Fibroblast of skin of left quadriceps (primary cell): ENCODE measurements at places on chromosomes 5 and 9.

- no peak for DNase-seq
Observed at GRCh38 chr5:40484495-40484894, 195.2 kb upstream of the PTGER4 start.

DNA sequence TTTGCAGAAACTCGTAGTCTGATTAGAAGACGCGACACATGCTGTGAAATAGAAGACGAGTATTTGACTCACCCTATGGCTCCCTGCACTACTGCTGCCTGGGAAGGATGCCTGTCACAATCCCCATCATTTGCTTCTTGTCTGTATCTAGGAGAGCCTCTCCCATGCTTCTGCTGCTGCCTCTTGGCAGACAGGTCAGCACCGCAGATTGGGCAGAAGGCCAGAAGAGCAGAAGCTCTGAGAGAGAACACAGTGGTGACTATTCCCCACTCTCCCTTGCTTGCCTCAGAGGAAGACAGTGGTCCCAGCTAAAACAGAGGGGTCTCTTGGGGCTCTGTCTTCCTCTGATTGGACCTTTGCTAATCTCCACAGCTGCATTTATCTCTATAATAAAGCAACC is 84.0 kb upstream of the SMIM32 start:
- DNase-seq: no peak

DNA sequence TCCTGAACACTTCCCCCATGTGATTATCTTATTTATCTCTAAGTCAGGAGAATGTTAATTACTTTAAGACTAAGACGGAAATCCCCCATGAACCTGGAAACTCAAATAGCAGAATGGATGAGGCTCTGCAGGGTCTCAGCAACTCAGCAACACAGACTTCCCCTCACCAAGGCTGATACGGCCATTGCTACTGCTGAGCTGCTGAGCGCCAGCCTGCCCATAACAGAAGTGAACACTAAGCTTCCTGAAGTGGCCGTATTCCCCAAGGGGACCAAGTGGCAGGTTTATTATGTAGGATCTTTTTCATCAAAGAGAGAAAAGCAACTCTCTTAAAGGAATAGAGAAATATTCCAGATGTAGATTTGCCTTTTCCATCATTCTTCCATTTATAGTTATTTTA is 311.1 kb downstream of the RFX3 start:
- DNase-seq: no peak

- DNase-seq: no peak
Observed at GRCh38 chr9:98665501-98665900, 43.2 kb downstream of the GABBR2 start.

GRCh38 chr9:132597073-132597775 is 14.8 kb downstream of the BARHL1 start:
- DNase-seq: no peak
